Nephron progenitor cell (in vitro differentiated cells): ENCODE measurements at places on chromosomes 11 and 22.

- no peak for DNase-seq
These were observed 180.0 kb downstream of the MAML2 start for GRCh38 chr11:96162816-96163499.

DNA sequence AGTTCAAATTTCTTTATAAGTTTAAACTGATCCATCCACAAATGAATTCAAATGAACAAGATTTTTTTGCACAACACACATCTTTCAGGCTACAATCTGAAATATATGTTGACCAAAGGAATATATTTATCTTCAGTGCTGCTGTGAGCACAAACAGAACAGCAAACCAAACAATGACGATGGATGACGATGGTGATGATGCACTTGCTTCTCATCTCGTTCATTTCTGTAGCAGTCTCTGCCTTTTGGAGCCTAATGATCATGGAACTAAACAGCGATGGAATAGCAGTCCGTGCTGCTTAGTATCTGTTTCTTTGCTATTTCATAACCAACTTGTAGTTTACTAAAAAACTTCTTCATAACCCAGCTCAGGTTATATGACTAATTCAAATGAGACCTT is 220.7 kb upstream of the BLID start:
- no peak for DNase-seq

GRCh38 chr11:83220260-83220659 is 26.7 kb downstream of the ANKRD42 start:
- no peak for DNase-seq

DNA sequence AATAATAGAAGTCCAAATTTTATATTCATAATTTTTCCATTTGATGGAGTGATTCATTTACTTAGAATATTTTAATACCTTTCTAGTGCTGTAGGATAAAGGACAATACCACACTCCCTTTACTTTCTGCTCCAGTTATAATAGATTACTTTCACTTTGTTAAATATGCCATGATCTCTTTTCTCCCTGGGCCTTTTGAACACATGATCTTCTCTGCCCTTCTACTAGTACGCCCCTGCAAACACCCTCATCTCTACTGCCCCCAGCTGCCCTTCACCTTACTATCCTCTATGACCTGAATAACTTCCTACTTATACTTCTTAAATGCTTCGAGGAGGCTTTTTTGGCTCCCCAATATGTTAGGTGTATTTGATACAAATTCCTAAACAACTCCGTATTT is 177.3 kb downstream of the GUCY1A2 start:
- no peak for DNase-seq

GRCh38 chr11:130792772-130793171 is 123.5 kb downstream of the SNX19 start:
- no peak for DNase-seq

DNA sequence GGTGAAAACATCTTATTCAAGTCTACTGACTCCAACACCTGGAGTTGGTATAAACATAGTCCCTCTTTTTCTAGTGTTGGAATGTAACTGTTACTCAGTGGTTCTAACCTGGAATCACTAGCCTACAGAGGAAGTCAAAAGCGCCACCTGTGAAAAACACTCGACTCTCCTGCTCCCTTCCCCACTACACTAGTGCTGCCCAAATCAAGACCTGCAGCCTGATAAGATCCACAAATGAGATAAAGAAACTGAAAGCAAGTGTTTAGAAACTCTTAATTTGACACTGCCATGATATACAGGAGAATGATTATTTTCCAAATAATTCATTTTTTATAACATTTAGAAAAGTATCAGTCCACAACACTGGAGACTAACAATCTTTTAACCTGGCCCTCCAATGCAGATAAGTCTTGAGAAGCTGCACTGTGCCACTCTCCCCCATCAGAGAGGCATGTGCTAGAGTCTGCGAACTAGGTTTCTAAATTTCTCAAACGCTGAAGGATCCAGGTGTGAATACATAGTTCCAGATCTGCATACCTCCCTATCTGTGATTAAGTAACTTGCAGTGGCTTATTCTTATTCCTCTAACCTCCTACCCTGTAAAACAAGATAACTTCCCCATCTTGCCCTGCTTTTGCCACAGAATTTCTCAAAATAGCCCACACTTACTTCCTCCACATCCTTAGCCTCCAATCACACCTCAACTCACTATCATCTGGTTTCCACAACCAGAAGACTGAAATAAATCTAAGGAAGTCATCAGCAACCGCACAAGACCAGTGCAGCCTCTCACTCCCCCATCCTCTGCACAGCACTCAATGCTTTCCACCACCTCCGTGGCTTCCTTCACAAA is 88.1 kb downstream of the RRAS2 start:
- DNase-seq, result no peak

DNA sequence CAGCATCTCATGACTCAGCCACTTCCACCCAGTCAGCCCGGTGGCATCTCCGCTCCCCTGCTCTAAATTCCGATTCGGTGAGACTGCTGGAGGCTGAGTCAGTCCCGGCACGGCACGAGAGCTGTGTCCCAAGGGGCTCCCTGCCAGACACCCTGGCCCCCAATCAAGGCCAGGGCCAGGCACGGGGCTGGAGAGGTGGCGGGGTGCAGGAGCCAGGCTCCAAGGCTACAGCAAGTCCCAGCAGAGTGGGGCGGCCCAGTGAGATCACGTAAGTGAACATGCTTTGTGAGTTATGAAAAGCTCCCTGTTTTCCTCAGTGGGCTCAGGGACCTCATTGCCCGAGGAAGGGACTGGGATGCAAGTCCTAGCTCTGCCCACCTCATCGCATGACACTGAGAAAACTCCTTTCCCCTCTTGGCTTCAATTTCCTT is 3.0 kb downstream of the C11orf68 start:
- no peak for DNase-seq

DNA sequence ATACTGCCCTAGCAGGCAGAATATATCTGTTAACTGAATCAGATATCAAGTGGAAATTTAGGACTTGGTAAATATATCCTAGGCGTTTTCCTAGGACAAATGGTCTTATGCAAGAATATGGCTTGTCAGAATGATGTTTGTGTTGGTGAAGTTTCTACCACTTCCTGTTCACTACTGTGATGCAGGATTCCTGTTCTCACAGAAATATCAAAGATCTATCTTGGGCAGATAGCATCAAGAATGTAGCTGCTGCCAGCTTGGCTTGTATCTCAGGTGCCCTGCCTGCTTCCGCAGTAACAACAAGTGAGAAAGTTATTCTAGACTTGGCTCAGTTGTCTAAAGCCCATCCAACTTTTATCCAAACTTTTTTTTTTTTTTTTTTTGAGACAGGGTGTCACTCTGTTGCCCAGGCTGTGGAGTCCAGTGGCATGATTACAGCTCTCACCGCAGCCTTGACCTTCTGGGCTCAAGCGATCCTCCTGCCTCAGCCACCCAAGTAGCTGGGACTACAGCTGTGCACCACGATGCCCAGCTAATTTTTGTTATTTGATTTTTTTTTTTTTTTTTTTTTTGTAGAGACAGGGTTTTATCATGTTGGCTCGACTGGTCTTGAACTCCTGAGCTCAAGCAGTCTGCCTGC is 61.3 kb downstream of the PPME1 start:
- DNase-seq, result no peak

DNA sequence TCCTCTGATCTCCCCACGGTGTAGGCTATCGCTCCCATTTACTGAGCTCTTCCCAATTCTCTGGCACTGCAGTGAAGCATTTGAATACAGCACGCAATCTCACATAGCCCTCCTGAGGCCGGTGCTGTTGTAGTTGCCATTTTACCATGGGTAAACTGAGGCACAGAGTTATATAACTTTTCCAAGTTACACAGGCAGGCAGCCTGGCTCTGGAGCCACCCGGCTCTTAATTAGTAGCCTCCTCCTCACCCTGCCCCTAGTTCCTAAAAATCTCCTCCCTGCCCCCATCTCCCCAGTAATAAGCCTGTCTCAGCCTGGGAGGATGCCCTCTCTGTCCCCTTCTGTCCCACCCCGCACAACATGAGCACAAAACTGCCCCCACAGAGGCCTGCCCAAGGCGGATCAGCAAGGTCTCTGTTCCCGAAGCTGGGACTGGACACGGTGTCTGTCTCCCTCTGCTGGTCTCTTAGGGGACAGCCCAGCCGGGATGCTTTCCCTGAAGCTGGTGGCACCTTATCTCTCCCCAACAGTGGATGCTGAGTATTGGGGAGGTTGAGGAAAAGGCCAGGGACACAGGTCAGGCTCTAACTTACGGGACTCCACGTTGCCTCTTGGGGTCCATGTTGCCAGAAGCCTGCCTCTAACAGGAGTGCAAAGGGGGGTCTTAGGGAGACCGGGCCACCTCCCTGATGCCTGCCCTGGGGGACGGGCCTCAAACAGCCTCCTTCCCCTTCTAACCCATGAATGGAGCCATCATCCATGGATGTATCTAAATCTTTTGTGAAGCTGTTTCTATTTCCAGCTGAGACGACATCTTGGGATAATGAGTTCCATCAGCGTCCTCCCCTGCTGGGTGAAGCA is 9.1 kb upstream of the CLCF1 start:
- peak; percentile 84 for DNase-seq

DNA sequence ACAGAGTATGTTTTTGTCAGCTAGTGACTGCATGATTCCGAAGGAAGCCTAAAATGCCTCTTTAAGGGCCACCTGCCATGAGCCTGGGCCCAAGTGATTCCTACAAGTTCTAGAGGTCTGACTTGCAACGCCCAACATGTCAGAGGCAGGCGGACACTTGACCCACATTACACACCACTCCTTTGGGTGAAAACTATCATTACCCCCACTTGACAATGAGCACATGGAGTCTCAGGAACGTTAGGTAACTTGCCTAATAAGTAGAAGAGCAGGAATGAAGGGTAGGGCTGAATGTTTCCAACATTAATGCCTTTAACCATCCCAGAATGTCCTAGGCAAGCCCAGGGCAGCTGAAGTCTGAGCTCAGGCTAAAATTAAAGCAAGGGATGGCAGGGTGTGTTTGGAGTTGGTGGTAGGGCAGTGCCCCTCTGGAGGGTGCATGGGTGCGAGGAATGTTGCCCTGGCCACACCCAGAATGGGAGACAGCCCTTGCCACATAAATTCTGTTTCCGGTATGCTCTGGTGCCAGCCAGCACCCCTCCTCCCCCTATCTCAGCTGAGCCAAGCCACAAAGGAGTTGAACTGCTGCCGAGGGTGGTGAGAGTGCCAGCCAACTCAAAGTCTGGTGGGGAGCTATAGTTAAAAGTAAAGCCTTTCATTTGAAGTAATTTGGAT is 2.5 kb downstream of the PLAAT2 start:
- no peak for DNase-seq

DNA sequence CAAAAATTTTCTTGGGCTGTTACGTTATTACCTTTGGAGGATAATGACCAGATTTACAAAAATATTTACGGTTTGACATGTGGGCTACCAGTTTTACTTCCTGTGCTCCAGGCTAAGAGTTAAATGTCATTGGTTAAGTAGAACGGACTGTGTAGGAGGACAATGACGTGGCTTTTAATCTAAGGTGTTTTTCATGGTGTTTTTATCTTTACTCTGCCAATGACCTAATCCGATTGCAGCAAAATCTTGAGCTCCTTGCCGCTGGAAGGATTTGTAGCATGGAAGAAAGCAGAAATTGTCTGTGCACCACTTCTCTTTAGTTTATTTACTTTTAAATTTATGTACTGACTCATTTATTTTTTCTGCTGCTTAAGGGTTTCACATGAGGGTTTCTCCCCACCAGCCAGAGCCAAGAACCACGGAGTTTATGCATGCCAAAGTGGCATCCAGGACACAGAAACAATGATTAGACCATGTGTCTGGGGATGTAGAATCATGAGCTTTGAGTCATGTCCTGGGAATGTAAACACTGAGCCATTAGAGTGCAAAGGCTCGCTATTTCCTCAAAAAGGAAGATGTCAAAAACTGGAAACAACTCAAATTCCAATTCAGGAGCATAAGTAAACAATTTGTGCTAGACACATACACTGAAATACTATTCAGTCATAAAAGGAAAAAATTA is 1.9 kb upstream of the CARD16 start:
- no peak for DNase-seq

GRCh38 chr22:23673050-23673620 is 17.7 kb upstream of the RGL4 start:
- no peak for DNase-seq

DNA sequence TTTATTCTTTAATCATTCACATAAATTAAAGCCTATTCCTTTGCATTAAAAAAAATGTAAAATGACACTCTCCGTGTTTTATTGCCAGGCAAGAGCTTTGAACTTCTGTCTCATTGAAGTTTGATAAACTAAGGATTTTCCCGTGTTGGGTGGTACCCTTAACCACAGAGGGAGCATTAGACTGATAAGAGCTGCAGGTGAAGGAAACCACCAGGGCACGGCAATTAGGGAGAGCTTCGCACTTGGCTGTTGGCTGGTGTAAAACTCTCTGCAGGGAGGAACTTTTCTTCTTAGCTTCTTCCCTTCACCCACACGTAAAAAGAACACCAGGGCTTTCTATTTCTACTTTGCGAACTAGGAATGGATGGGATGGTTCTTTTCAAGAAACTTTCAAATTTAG is 47.0 kb downstream of the CSTPP1 start:
- DNase-seq, result no peak

GRCh38 chr11:126499131-126499752 is 143.8 kb downstream of the ST3GAL4 start:
- no peak for DNase-seq

DNA sequence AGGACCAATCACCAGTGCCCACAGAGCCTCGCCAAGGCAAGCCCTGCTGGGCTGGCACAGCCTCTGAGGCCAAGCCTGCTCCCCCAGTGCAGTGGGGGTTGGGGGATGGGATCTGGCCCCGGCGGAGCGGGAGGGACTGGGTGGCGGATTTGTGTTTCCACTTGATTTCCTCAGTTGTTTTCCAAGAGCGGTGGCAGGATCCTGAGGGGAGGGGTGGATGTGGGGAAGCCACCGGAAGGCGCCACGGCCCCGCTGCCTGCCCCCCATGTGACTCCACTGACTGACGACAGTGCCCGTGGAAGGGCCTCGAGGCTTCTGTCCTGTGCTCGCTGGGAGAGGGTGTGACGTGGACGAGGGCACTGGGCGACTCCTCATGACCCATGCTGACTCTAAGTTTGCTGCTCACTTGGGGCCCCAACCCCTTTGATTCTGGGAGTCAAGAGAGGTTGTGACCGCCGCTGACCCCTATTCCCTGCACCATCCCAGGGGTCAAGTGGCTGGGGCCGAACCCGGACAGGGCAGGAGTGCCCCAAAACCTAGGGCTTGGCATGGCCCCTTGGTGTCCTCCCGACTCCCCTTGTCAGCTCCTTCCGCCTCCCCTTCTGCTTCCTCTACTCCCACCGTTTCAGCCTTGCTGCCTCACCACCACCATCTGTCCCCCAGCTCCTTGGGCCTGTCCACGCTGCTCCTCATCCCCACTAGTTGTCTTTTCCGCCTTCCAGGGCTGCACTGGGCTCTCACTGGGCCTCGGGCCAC is 23.5 kb upstream of the PICK1 start:
- no peak for DNase-seq

- DNase-seq, result no peak
These were observed 66.0 kb upstream of the KIRREL3 start for GRCh38 chr11:127066401-127067090.
